ENCODE measurements at places on chromosomes 7 and 10. TPM values are rescaled to one million over a fixed set of nuclear protein-coding genes. Genes with fewer than 3 reads are reported as not detected.

Gene PSD
- total RNA-seq = 9.3 TPM

Gene CLDN4
- 98.1 TPM for total RNA-seq

Gene C10orf90
- total RNA-seq = not detected

Gene TRDMT1
- 2.7 TPM for total RNA-seq

Gene RELN
- total RNA-seq = 3.1 TPM

Gene TMEM196
- 0.13 TPM for total RNA-seq

Gene HPSE2
- not detected for total RNA-seq

Gene PLAU
- total RNA-seq = 122 TPM

Gene OR2F1
- total RNA-seq = not detected

Gene SLC26A4
- 0.25 TPM for total RNA-seq

Gene PAPOLB
- under 0.01 TPM for total RNA-seq

Gene AGR2
- total RNA-seq = 1.6 TPM

Gene GPR141
- total RNA-seq = not detected

Gene SMO
- 21.0 TPM for total RNA-seq
